CD4-positive, CD25-positive, alpha-beta regulatory T cell (primary cell): ENCODE measurements at places on chromosomes 11 and 22. TPM values are rescaled to one million over a fixed set of nuclear protein-coding genes. Genes with fewer than 3 reads are reported as not detected.
A peak's percentile ranks its signal among the peaks of the same experiment; 100 is the strongest.

GRCh38 chr11:134004496-134005172, 47.9 kb upstream of the IGSF9B start:
- no peak overlapping the region for H3K4me3 ChIP-seq
- H3K27ac ChIP-seq, result no peak overlapping the region
- no peaks in the 10 kb centered on the region for H3K36me3 ChIP-seq
- DNase-seq, result no peak
- no peaks in the 10 kb centered on the region for H3K27me3 ChIP-seq

The DYNC2H1 gene
- polyA plus RNA-seq, result 0.16 TPM

GRCh38 chr22:42344361-42344905, 74.0 kb upstream of the TCF20 start:
- peaks cover 2% of the 10 kb centered on the region for H3K27me3 ChIP-seq
- H3K27ac ChIP-seq, result no peak overlapping the region
- DNase-seq, result no peak
- H3K36me3 ChIP-seq, result no peaks in the 10 kb centered on the region
- no peak overlapping the region for H3K4me3 ChIP-seq

GRCh38 chr22:46450931-46451561, 86.4 kb downstream of the CELSR1 start:
- H3K27me3 ChIP-seq, result no peaks in the 10 kb centered on the region
- no peaks in the 10 kb centered on the region for H3K36me3 ChIP-seq
- H3K4me1 ChIP-seq, result no peaks in the 10 kb centered on the region
- no peak for DNase-seq

The EIF1AD gene
- polyA plus RNA-seq, result 19.7 TPM

DNA sequence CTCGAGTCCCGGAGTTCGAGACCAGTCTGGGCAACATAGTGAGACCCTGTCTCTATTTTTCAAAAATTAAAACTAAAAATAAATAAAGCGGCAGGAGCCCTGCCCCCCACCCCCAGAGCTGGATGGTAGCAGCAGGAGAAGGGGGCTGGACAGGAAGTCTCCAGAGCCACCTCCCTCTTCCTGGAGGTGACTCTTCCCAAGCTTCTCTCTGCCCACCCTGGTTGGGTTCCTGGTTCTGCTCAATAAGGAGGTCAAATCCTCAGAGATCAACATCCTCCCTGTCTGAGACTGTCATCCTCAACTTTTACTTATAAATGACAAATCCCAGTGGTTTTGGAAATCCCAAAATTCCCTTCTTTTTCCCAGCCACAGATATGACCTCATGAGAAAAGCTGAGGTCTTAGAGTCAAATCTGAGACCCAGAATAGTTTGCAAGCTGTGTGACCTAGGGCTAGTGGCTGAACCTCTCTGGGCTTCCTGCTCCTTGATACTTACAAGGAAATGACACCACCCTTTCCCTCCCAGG, 987 bp downstream of the C1QTNF6 start:
- no peak for DNase-seq
- H3K36me3 ChIP-seq, result no peaks in the 10 kb centered on the region
- no peaks in the 10 kb centered on the region for H3K27me3 ChIP-seq
- peak overlapping the region; percentile 76 for H3K27ac ChIP-seq

DNA sequence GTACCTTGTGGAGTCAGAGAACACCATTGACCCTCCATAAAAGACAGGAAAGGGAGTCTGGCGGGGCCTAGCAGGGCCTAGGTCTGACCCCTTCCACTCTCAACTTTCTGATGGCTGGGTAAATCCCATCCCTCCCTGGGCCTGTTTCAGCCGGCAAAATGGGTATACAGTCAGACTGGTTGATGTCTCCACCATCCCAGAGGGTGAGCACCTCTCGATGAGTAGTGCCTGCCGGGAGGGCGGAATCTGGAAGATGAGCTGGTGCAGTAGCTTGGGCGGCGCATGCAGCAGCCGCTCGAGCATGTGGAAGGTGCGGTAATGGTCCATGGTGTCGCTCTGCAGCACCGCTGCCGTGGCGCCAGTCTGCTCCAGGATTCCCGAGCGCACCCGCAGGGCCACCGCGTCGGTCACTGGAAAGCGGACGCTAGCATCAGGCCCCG, 528 bp downstream of the FIBP start:
- peak overlapping the region; percentile 97 for H3K27ac ChIP-seq
- DNase-seq, result no peak
- H3K36me3 ChIP-seq, result peaks cover 19% of the 10 kb centered on the region
- H3K4me3 ChIP-seq, result peak overlapping the region; percentile 69

The JHY gene
- polyA plus RNA-seq, result 1.5 TPM

DNA sequence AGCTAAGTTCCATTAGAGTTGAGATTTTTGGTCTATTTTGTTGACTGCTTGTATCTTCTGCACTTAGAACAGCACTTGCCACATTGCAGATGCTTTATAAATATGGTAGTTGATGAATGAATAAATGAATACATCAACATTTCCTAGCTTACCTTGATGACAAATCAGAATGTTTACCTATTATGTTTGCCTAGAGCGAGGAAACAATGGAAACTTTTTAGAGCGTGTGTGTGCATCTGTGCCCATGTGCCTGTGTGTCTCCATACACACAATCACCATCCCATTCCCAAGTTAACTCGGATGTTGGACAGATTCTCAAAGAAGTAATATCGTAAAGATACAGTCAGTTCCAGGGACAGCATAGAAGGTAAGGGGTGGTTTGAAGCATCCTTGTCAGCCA, 139.1 kb downstream of the DBX1 start:
- H3K4me3 ChIP-seq, result no peak overlapping the region
- no peaks in the 10 kb centered on the region for H3K4me1 ChIP-seq
- H3K36me3 ChIP-seq, result no peaks in the 10 kb centered on the region
- DNase-seq, result no peak
- no peaks in the 10 kb centered on the region for H3K27me3 ChIP-seq
- no peak overlapping the region for H3K27ac ChIP-seq

The CEP126 gene
- 0.41 TPM for polyA plus RNA-seq

- DNase-seq, result peak; percentile 35
- H3K4me1 ChIP-seq, result peaks cover 25% of the 10 kb centered on the region
- H3K4me3 ChIP-seq, result peak overlapping the region; percentile 78
- peaks cover 5% of the 10 kb centered on the region for H3K36me3 ChIP-seq
- no peaks in the 10 kb centered on the region for H3K27me3 ChIP-seq
- peak overlapping the region; percentile 43 for H3K27ac ChIP-seq
These were observed 21.8 kb downstream of the DCUN1D5 start for GRCh38 chr11:103070142-103070541.

GRCh38 chr11:65060913-65061408, 2.6 kb upstream of the NAALADL1 start:
- H3K4me3 ChIP-seq, result no peak overlapping the region
- DNase-seq, result no peak
- H3K4me1 ChIP-seq, result no peaks in the 10 kb centered on the region
- H3K27ac ChIP-seq, result no peak overlapping the region

GRCh38 chr11:117909611-117910382, 19.4 kb downstream of the TMPRSS13 start:
- no peak overlapping the region for H3K27ac ChIP-seq
- H3K27me3 ChIP-seq, result no peaks in the 10 kb centered on the region
- H3K4me1 ChIP-seq, result peaks cover 4% of the 10 kb centered on the region

DNA sequence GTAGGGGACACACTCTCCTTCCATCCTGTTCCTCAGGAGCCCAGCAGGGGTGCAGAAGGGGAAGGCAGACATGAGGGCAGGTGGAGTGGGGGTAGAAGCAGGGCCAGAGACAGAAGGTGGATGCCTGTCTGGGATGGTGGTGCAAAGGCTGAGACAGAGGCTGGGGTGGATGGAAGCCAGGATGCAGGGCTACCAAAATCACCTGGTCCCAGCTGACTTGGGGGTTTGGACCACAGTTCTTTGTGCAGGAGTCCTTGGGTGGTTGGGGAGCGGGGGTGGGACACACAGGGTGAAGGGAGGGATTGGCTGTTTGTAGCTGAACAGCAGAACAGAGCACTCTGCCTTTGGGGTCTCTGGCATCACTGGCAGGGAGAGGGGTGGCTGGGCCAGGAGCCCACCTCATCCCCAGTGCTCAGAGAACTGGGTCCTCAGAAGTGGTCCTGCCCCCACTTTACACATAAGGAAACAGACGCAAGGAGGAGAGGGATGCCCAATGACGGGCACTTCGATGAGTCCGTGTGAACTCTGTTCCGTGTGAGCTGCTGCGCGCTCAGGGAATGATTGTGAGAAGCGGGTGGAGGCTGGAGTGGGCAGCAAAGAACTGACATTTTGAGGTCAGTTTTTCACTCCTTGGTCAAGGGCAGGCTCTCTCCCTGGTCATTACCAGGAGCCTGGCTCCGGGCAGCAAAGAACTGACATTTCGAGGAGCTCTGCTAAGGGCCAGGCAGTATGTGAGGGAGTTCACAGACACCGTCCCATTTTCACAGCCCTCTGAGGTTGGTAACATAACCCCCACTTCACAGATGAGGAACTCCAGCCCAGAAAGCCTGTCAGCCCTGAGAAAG, 1.9 kb downstream of the TAGLN start:
- H3K4me3 ChIP-seq, result no peak overlapping the region
- peaks cover 21% of the 10 kb centered on the region for H3K36me3 ChIP-seq
- no peaks in the 10 kb centered on the region for H3K27me3 ChIP-seq
- H3K4me1 ChIP-seq, result no peaks in the 10 kb centered on the region
- DNase-seq, result no peak

GRCh38 chr11:95339086-95339901, 108.3 kb upstream of the SESN3 start:
- no peaks in the 10 kb centered on the region for H3K36me3 ChIP-seq
- peaks cover 17% of the 10 kb centered on the region for H3K4me1 ChIP-seq
- H3K27ac ChIP-seq, result no peak overlapping the region
- no peak overlapping the region for H3K4me3 ChIP-seq
- H3K27me3 ChIP-seq, result peaks cover 3% of the 10 kb centered on the region
- DNase-seq, result no peak

The SYT13 gene
- not detected for polyA plus RNA-seq

DNA sequence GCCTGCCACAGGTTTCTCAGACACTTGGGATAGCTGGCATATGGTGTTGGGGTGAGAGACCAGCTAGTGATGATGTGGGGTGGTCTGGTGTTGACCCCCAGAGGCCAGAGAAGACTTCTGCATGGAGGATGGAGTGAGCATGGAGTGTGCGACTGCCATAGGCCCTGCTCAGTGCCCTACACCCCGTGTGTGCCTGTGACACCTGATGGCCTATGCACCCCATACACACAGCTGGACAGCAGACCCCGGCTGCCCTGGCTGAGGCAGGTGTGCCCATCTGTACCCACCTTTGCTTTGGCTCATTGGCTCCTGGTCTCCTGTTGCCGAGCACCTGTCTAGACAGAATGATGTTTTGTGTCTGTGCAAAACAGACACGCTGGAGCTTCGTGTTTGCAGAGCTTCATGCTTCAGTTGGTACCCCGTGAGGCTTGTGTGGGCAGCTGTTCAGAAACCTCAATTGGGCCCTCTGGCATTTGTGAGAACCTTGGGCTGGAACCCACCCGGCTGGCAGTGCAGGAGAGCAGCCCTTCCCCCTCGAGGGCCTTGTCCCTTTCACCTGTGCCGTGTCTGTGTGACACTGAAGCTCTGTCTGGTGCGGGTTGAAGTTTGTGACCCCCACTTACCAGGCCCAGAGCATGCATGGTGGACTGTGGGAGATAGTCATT, 27.6 kb downstream of the BCR start:
- H3K27ac ChIP-seq, result no peak overlapping the region
- no peak for DNase-seq
- H3K36me3 ChIP-seq, result peaks cover 10% of the 10 kb centered on the region

DNA sequence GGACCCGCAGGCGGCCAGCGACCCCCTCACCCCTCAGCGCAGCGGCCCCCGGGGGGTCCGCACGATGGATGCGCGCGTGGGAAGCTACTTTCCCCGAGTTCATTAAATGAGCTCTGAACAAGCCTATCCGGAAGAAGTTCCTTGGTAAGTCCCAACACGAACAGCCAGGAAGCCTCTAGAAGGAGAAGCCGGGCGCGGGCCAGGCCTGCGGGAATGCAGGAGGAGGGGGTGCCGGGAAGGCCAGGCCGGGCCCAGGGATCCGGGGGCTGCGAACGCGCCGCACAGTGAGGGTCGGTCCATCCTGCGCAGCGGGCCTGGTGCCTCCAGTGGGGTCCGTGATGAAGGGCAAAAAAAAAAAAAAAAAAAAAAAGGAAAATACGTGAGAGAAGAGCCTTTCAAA, 36.9 kb downstream of the TOLLIP start:
- H3K4me3 ChIP-seq, result no peak overlapping the region
- no peak overlapping the region for H3K27ac ChIP-seq
- no peaks in the 10 kb centered on the region for H3K27me3 ChIP-seq
- peaks cover 16% of the 10 kb centered on the region for H3K36me3 ChIP-seq

- H3K36me3 ChIP-seq, result peaks cover 40% of the 10 kb centered on the region
- H3K27me3 ChIP-seq, result no peaks in the 10 kb centered on the region
- no peak overlapping the region for H3K27ac ChIP-seq
- DNase-seq, result no peak
These were observed 10.2 kb downstream of the TMEM121B start for GRCh38 chr22:17110791-17111550.

The C11orf16 gene
- not detected for polyA plus RNA-seq

GRCh38 chr11:119100994-119101758, 477 bp downstream of the DPAGT1 start:
- peak overlapping the region; percentile 94 for H3K27ac ChIP-seq
- no peak for DNase-seq
- H3K4me3 ChIP-seq, result peak overlapping the region; percentile 96
- peaks cover 27% of the 10 kb centered on the region for H3K4me1 ChIP-seq
- H3K36me3 ChIP-seq, result peaks cover 16% of the 10 kb centered on the region

GRCh38 chr11:59756845-59757244, 1.7 kb downstream of the STX3 start:
- peaks cover 19% of the 10 kb centered on the region for H3K4me1 ChIP-seq
- peaks cover 7% of the 10 kb centered on the region for H3K27me3 ChIP-seq
- DNase-seq, result no peak
- no peak overlapping the region for H3K4me3 ChIP-seq
- no peak overlapping the region for H3K27ac ChIP-seq

The DBX1 gene
- polyA plus RNA-seq, result not detected

The MRGPRX4 gene
- polyA plus RNA-seq, result not detected

DNA sequence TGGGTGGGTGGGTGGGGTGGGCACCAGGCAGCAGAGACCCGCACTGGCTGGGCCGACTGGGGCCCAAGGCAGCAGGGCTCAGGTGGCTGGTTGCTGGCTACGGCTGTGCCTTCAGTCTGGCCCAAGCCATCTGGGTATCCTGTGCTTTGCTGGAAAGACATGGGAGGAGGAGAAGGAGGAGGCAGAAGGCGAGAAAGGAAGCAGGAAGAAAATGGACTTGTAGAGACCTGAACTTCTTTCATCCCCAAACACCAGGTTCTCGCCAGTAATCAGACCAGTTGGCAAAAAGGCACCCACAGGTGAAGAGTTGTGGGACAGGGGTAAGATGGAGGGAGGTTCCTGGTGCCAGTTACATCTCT, 78.8 kb downstream of the IGLL1 start:
- no peaks in the 10 kb centered on the region for H3K4me1 ChIP-seq
- H3K4me3 ChIP-seq, result no peak overlapping the region

- H3K4me3 ChIP-seq, result no peak overlapping the region
- DNase-seq, result no peak
- no peaks in the 10 kb centered on the region for H3K4me1 ChIP-seq
- H3K27me3 ChIP-seq, result peaks cover under 1% of the 10 kb centered on the region
- no peaks in the 10 kb centered on the region for H3K36me3 ChIP-seq
These were observed 53.9 kb upstream of the TIMP3 start for GRCh38 chr22:32747588-32747987.

DNA sequence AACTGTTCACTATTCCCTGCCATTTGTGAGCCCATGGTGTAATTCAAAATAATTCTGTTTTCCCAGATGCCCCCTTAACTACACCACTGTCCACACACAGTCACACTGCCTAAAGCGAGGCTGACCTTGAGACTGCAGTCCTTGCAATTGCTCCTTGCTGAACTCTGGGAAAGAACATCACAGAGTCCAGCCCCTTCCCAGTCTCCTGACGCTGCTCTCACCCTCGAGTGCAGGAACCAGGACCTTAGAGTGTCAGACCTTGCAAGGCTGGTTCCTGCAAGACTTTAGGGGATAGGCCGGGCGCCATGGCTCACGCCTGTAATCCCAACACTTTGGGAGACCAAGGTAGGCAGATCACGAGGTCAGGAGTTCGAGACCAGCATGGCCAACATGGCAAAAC, 33.6 kb downstream of the AHNAK start:
- H3K4me3 ChIP-seq, result no peak overlapping the region
- no peaks in the 10 kb centered on the region for H3K27me3 ChIP-seq
- no peaks in the 10 kb centered on the region for H3K4me1 ChIP-seq
- no peak for DNase-seq
